Activated CD4-positive, alpha-beta memory T cell treated with anti-CD3 and anti-CD28 coated beads for 36 hours (primary cell): ENCODE measurements at places on chromosomes 1 and 21. TPM values are rescaled to one million over a fixed set of nuclear protein-coding genes. Genes with fewer than 3 reads are reported as not detected.
A peak's percentile ranks its signal among the peaks of the same experiment; 100 is the strongest.

- no peaks in the 10 kb centered on the region for H3K36me3 ChIP-seq
- no peak overlapping the region for H3K27ac ChIP-seq
- H3K4me3 ChIP-seq = no peak overlapping the region
- no peaks in the 10 kb centered on the region for H3K27me3 ChIP-seq
- no peak for DNase-seq
Measured at GRCh38 chr1:205444300-205444930, 11.4 kb downstream of the BLACAT1 start.

- no peak overlapping the region for H3K27ac ChIP-seq
- peaks cover 5% of the 10 kb centered on the region for H3K27me3 ChIP-seq
- no peak overlapping the region for H3K4me3 ChIP-seq
- H3K36me3 ChIP-seq = no peaks in the 10 kb centered on the region
Measured at GRCh38 chr1:1597275-1597930, 2.5 kb downstream of the FNDC10 start.

DNA sequence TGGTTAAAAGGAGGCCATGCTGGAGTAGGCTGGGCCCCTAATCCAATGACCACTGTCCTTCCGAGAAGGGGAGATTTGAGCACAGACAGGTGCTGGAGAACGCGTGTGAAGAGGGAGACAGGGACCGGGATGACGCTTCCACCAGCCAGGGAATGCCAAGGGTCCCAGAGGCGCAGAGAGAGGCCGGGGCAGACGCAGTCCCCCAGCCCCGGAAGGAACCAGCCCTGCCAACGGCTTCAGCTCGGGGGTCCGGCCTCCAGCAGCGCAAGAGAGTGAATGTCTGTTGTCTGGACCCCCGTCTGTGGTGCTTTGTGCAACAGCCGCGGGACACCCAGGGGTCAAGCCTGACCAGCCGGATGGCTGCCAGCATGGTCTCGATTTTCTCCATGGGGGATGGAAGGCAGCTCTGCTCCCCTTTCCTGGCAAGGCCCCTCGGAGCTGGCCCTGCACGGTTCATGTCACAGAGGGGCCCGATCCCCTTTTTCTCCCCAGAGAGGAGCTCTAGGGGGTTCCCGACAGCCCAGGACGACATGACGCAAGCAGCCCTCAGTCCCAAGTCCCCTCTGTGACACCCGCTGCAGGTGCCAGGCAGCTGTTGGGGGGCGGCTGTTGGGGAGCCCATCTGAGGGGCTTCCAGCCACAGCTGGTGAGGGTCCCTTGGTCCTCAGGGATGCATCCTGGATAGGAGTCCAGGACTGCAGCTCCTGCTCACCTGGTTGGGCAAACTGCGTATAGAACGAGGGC, 73.5 kb downstream of the SIK1 start:
- no peaks in the 10 kb centered on the region for H3K27me3 ChIP-seq
- H3K36me3 ChIP-seq = no peaks in the 10 kb centered on the region
- H3K27ac ChIP-seq = peak overlapping the region; percentile 83
- peaks cover 8% of the 10 kb centered on the region for H3K4me1 ChIP-seq
- no peak overlapping the region for H3K4me3 ChIP-seq
- DNase-seq = no peak

- no peaks in the 10 kb centered on the region for H3K36me3 ChIP-seq
- no peak for DNase-seq
- no peak overlapping the region for H3K4me3 ChIP-seq
- no peak overlapping the region for H3K27ac ChIP-seq
Measured at GRCh38 chr1:229258757-229259060, 12.2 kb upstream of the RAB4A start.

- no peak overlapping the region for H3K4me3 ChIP-seq
- peaks cover 2% of the 10 kb centered on the region for H3K27me3 ChIP-seq
- DNase-seq = no peak
- no peak overlapping the region for H3K27ac ChIP-seq
- no peaks in the 10 kb centered on the region for H3K36me3 ChIP-seq
Measured at GRCh38 chr1:66623812-66624211, 89.9 kb downstream of the SGIP1 start.

- no peak overlapping the region for H3K27ac ChIP-seq
- H3K27me3 ChIP-seq = no peaks in the 10 kb centered on the region
- no peaks in the 10 kb centered on the region for H3K4me1 ChIP-seq
- peaks cover 3% of the 10 kb centered on the region for H3K36me3 ChIP-seq
Measured at GRCh38 chr21:33767236-33767635, 124.9 kb downstream of the ITSN1 start.

OR2T35 gene
- not detected for total RNA-seq
